ENCODE measurements at places on chromosomes 13 and 19.
A peak's percentile ranks its signal among the peaks of the same experiment; 100 is the strongest.

GRCh38 chr13:21745307-21745706 lies 74.4 kb downstream of the FGF9 start:
- DNase-seq = no peak

DNA sequence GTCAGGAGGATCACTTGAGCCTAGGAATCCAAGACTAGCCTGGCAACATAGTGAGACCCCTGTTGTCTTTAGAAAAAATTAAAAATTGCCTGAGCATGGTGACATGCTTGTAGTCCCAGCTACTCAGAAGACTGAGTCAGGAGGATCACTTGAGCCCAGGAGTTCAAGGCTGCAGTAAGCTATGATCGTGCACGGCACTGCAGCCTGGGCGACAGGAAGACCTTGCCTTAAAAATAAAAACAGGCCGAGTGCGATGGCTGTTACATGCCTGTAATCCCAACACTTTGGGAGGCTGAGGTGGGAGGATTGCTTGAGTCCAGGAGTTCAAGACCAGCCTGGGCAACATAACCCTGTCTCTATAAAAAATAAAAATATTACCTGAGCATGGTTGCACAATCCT lies 5.4 kb downstream of the HNRNPUL1 start:
- no peak for DNase-seq

GRCh38 chr13:40598569-40598968 lies 67.9 kb downstream of the FOXO1 start:
- DNase-seq = no peak

DNA sequence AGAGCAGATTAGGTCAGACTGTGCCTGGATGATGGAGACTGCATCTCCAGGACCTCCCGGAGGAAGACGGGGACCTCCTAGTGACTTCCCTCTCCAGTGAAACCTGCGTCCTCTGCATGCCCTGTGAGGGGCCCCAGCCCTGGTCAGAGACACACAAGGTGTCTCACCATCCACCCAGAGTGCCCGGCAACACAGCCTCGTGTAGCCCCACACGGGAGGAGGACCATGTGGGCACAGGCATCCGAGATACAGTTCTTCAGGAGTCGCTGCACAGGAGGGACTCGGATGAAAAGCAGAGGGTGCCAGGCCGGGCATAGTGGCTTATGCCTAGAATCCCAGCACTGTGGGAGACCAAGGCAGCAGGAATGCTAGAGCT lies 64.8 kb downstream of the PEPD start:
- DNase-seq = no peak

GRCh38 chr19:44617110-44617880 lies 3.9 kb downstream of the IGSF23 start:
- DNase-seq = no peak

DNA sequence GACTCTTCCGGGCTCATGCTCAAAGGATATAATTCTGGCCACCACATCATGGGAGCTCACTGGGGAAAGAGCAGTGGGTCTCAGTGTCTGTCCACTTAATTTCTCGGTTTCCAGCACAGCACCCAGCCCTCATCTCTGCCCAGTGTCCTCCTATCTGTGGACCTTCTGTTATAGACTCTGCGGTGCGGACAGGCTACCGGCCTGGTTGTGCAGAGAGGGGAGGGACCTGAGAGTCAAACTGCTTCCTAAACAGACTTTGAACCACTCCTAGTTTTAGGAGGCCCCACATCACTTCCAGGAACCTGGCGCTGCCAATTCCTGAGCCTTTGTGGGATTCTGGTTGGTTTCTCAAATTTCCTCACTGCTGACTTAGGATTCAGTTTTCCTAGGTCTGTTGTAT lies 59.8 kb upstream of the MED4 start:
- no peak for DNase-seq

GRCh38 chr13:79988573-79988972 lies 352.4 kb downstream of the SPRY2 start:
- no peak for DNase-seq

- DNase-seq = peak; percentile 74
These were observed 6.7 kb upstream of the ERFL start for GRCh38 chr19:41934849-41935374.

DNA sequence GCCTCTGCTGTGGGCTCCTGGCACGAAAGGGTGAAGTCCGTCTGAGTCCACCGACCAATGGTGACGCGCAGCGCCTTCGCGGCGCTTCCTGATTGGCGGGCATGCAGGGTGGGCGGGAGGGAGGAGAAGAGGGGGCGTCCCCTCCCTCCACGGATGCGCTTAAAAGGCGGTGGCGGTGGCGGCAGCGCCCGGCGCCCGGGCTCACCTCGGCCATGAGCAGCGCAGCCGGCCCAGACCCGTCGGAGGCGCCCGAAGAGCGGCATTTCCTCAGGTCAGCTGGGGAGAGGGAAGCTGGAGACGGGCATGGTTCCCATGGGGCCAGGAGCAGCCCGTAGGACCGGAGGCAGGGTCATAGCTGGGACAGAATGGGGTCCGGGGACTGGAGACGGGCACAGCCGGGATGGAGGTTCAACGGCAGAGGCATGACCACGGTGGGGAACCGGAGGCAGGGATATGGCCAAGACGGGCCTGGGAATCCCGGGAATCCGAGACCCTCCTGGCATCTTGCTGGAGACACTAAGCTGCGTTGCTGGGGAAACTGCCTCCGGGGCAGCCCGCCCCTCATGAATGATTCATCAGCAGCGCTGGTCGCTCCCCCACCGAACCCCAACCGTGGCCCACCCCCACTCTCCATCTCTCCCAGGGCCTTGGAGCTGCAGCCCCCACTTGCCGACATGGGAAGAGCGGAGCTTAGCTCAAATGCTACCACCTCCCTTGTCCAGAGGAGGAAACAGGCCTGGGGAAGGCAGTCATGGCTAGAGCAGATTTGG lies at the start of gene YJEFN3:
Gene YJEFN3 (plus strand): TSS at position 191 of the 770 bp plus-strand sequence. CDS start 22 bp downstream, at position 213.
- no peak for DNase-seq

DNA sequence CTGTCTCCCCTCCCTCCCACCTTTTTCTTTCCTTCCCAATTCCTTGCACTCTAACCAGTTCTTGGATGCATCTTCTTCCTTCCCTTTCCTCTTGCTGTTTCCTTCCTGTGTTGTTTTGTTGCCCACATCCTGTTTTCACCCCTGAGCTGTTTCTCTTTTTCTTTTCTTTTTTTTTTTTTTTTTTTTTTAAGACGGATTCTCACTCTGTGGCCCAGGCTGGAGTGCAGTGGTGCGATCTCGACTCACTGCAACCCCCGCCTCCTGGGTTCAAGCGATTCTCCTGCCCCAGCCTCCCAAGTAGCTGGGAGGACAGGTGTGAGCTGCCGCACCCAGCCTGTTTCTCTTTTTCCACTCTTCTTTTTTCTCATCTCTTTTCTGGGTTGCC lies 6.9 kb downstream of the MYADM start:
- DNase-seq = no peak

DNA sequence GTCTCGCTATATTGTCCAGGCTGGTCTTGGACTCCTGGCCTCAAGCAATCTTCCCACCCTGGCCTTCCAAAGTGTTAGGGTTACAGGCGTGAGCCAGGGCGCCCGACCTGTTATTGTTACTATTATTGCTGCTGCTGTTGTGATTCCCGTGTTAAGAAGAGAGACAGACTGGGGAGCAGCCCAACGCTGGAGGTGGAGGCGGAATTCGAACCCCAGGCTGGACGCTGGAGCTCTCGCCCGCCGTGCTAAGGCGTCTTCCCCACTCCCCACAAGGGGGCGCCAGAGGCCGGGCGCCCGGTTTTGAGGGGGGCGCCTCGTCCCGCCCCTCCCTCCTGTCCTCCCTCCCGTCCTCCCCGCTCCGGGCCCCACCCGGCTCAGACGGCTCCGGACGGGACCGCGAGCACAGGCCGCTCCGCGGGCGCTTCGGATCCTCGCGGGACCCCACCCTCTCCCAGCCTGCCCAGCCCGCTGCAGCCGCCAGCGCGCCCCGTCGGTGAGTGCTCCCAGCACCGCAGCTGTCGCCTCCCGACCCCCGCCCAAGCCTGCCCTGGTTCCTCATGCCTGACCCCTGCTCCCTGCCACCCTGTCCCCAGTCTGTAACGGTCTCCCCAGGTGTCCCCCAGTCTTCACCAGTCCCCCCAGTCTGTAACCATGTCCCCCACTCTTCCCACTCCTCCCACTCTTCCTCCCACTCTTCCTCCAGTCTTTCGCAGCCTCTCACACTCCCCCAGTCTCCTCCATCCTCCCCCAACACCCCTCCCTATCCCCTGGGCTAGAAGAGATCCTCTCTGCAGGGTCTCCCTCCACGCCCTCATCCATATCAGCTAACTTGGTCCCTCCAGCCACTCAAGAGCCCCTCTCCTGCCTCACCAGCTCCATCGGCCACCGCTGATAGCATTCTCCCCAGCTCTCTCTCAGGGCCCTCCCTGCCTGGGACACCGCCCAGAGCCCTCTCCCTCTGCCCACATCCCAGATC lies at the start of gene EHD2:
Gene EHD2 (plus strand): TSS at position 377 of the 976 bp plus-strand sequence. CDS start 3,191 bp downstream, outside the sequence.
- peak; percentile 73 for DNase-seq

GRCh38 chr19:32976223-32976805 lies 4.3 kb downstream of the FAAP24 start:
- peak; percentile 82 for DNase-seq

- DNase-seq = no peak
These were observed 92.9 kb downstream of the SOX1 start for GRCh38 chr13:112159575-112160547.

- peak; percentile 84 for DNase-seq
These were observed 3.8 kb downstream of the PDE4A start for GRCh38 chr19:10424011-10424637.
